ENCODE measurements at places on chromosomes 11 and 22.

DNA sequence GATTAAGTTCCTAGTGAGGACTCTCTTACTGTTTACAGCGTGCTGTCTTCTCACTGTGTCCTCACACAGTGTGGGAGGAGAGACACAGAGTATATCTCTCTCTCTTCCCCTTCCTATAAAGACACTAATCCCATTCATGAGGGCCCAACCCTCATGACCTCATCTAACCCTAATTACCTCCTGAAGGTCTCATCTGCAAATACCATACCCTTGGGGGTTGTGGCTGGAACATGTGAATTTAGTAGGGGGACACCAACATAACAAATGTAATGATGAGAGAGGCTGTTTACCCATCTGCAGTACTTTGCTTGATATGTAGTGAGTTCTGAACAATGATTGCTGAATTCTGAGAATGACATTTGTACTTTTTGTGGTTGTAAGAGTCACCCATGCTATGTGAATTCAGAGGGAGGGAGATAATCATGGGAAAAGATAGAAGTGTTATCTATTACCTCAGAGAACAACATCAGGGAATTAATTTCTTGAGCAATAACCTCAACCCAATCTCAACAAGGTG is 4.9 kb upstream of the OR52W1 start:
- DNase-seq: no peak

GRCh38 chr22:24894998-24895397 is 51.5 kb downstream of the LHFPL7 start:
- DNase-seq: no peak

- no peak for DNase-seq
These were observed 5.8 kb downstream of the CARS1 start for GRCh38 chr11:3051196-3052108.

GRCh38 chr22:23079240-23079768 is 9.0 kb downstream of the GNAZ start:
- no peak for DNase-seq

Data from D721Med (cell line).